ENCODE measurements at places on chromosomes 7 and 10.

- no peak for DNase-seq
Measured at GRCh38 chr7:140638173-140638791, 2.3 kb downstream of the DENND2A start.

DNA sequence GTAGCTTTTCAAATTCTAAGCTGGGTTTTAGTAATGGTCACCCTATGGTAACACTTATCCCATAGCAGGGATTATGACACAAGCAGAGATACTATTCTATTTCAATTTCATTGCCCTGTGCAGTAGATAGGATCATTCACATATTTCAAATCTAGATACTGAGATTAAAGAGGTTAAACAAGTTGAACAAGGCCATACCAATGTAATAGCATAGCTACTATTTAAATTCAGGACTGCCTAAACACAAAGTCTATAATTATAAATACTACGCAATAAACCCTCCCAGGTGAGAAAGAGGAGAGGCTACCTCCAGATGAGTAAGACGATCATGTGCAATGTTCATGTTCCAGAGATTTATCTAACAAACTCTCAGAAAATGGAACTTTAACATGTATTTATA lies 1.1 kb downstream of the LIPM start:
- DNase-seq = no peak

DNA sequence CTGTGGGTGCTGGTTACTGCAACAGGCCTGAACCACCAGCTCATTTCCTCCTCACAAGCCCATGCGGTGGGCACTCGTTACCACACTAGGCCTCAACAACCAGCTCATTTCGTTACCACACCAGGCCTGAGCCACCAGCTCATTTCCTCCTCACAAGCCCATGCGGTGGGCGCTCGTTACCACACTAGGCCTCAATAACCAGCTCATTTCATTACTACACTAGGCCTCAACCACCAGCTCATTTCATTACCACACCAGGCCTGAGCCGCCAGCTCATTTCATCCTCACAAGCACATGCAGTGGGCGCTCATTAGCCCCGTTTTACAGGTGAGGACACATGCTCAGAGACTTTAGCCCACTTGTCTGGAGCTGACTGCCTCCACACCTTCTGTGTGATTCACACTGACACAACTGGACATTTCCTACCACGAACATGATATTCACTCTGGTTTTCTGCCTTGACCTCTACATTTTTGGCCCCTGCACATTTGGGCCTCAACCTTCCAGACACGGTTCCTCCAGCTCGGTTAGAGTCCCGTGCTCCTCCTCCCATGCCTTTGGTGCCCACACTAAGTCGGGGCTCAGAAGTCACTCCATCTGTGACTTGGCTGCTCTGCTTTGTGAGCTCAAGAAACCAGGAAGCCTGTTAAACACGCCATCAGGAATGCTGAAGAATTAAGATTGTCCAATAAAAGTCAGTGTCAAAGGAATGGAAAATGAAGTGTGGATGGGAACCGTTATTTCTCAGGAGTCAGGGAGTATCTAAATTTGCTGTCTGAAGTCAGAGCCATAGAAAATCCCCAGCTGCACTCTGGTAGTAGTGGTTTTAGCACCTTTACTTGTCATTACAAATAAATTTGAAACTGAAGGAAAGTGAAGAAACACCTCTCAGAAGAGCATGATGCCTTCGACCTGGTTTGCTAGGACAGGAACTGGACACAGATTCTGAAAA lies 55.8 kb upstream of the LANCL2 start:
- no peak for DNase-seq

- DNase-seq = no peak
Measured at GRCh38 chr10:89502549-89502948, 32.8 kb downstream of the SLC16A12 start.

GRCh38 chr10:77165445-77166208 lies 472.0 kb downstream of the KCNMA1 start:
- DNase-seq = peak; percentile 40

- no peak for DNase-seq
Measured at GRCh38 chr10:43318976-43319960, 52.2 kb upstream of the FXYD4 start.

DNA sequence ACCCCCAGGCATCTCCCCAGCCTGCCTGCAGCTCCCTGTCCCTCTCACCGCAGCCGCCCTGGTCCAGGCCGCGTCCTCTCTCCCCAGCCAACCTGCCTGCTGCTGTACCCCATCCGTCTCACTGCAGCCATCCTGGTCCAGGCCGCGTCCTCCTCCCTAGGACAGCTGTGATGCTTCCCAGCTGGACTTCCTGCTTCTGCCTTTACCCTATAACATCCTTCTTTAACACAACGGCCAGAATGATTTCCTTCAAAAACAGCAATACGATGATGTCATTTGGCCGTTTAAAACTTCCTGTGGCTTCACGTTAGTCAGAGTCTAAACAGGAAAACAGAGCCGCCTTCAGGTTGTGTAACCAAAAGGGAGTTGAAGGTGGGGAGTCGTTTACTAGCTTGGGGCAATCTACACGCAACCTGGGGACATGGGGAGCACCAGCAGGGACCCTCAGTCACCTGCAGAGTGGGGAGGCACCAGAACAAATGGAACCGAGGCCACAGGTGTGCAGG lies 32.2 kb upstream of the ZFAND2A start:
- no peak for DNase-seq

- no peak for DNase-seq
Measured at GRCh38 chr10:68082872-68083271, 7.8 kb upstream of the HERC4 start.

GRCh38 chr10:117462424-117462792 lies 80.1 kb upstream of the EMX2 start:
- DNase-seq = no peak

DNA sequence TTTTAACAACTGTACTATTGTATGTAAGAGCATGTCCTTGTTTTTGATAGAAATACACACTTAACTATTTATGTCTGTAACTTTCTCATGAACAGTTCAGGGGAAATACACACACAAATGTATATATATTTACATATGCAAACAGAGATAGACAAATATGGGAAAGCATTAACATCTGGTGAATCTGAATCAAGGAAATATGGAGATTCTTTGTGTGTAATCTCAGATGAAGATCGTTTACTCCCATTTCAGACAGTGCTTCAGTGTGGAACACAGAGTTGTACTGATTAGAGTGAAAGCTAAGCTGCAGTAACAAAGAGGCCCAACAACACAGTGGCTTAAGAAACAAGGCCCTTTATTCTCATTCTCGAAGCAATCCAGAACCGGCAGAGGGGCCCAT lies 26.3 kb upstream of the NPVF start:
- DNase-seq = no peak

- DNase-seq = no peak
Measured at GRCh38 chr10:15266117-15266516, 97.6 kb upstream of the NMT2 start.

DNA sequence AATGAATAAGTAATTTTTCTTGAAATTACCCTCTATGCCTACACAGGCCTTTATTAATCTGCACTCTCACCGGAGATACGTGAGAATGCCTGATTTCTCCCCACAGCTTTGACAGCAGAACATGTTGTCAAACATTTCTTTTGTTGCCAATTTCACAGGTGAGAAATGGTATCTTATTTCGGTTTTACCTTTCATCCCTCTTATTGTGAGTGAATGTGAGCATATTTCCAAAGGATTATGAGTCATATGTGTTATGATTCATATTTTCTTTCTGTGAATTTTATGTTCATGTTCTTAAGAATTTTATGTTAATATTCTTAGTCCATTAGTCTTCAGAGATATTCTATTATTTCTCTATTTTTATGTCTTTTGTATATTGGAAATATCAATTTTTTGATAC lies 965.1 kb downstream of the CCSER2 start:
- DNase-seq = no peak

DNA sequence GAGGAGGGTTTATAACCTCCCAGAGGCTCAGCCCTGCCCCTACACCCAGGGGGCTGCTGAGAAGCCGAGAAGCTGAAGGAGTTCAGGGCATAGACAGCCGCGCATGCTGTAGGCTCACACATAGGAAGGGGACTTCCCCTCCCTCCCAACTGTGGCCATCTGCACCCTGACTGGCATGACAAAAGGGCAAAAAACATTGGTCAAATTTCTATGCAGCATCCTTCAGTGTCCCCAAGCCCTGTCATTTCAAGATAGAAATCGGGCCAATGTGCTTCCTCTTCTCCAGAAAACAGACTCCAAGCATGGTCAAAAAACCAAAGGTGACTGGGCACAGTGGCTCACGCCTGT lies 55.9 kb upstream of the MYL10 start:
- DNase-seq = no peak

GRCh38 chr7:128410451-128410753 lies 620 bp upstream of the IMPDH1 start:
- no peak for DNase-seq

- no peak for DNase-seq
Measured at GRCh38 chr7:158611541-158611940, 23.9 kb upstream of the PTPRN2 start.

DNA sequence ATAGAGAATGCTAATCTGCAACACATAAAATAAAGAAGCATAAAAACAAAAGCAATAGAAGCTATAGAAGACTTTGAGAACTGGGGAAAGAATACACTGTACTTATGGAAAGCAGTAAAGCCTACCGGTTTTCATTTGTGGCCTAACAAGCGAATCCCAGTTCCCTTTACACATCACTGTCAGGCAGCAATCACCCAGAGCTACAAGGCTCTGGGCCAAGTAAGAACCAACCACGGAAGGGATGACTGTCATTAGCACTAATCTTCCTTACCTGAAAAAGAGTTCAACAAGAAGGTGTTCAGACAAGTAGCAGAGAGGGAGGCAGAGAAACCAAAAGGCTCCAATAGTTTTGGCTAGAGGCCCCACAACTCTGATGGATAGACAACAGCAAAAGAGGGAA lies 15.0 kb downstream of the CCDC6 start:
- DNase-seq = no peak

GRCh38 chr7:143909863-143910262 lies 7.9 kb upstream of the TCAF1 start:
- no peak for DNase-seq

- no peak for DNase-seq
Measured at GRCh38 chr10:125567529-125567928, 115.4 kb downstream of the TEX36 start.

GRCh38 chr7:149882248-149883047 lies 8.7 kb downstream of the ATP6V0E2 start:
- DNase-seq = no peak

DNA sequence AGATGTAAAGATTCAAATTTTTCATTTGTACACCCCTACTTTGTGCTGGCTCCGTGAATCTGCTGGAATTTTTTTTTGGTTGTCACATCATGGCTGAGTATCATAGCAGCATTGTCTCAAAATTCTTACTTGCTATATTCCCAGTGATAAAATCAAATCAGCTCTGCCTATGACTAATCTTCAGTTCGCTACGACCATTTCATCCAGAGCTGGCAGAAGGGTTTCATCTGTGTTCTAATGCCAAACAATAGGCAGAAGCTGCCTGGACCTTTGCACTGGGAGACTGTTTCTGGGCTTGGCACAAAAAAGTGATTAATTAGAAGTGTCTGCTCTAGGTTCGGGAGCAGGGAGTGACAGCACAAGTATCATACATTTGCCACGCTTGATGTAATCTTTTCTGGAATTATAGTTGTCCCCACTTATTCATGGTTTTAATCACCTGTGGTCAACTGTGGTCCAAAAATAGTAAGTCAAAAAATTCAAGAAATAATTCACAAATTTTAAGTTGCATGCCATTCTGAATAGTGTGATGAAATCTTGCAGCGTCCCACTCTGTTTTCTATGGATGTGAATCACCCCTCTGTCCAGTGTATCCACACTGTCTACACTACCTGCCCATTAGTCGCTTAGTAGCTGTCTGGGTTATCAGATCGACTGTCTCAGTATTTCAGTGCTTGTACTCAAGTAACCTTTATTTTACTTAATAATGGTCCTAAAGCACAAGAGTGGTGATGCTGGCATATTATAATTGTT lies 120.5 kb upstream of the IMMP2L start:
- DNase-seq = no peak

DNA sequence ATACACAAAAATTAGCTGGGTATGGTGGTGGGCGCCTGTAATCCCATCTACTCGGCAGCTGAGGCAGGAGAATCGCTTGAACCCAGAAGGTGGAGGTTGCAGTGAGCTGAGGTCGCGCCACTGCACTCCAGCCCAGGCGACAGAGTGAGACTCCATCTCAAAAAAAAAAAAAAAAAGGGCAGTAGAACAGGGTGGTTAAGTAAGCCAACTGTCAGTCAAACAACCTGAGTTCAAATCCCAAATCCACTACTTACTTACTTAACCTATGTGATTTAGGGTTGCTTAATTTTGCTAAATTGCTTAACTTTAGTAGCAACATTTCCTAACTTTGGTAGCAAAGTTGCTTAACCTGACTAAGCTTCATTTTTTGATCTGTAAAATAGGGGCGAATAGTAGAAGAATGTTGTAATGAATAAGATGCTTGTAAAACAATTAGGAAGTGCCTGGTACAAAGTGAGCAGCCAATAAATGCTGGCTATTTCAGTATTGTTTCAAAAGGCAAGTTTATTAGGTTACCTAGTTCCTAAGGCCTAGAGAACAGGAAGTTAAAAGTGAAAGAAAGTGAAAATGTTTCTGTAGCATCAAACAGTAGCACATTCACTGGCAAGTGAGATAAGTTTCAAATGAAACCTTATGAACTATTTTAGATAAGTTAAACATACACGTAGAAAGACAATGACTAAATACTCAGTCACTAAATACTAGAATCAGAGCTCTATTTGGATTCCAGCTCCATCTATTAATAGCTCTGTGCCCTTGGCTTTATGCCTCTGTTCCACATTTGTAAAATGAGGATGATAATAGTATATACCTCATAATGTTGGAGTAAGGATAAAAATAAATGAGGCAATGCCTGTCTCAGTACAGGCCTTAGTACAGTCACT lies 64.3 kb downstream of the HOXA1 start:
- DNase-seq = no peak

- no peak for DNase-seq
Measured at GRCh38 chr7:72292794-72293193, 119.3 kb downstream of the CALN1 start.

GRCh38 chr10:20623546-20623945 lies 273.6 kb downstream of the NEBL start:
- no peak for DNase-seq

DNA sequence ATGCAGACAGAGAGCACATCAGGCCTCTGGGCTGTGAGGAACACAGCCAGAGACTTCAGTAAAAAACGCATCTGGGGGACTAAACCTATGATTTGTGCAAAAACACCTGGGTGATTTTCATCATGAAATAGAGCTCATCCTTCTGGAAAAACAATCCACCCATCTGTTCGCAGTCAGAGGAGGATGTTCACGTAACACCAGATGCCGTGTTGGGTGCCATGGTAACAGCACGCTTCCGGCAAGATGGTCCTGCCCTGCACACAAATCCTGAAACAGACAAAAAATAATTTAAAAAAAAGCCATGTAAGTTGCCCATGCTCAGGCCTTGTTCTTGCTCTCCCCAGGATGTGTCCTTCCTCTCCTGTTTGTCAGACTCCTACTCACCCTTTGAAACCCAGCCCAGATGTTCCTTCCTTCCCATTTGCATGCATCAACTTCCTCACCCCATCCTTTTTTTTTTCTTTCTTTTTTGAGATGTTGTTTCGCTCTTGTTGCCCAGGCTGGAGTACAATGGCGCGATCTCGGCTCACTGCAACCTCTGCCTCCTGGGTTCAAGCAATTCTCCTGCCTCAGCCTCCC lies 28.3 kb upstream of the GNA12 start:
- no peak for DNase-seq

Measured in left colon (tissue), 2 donors.